SHP77 (cell line): ENCODE measurements at places on chromosomes 16 and 17.

DNA sequence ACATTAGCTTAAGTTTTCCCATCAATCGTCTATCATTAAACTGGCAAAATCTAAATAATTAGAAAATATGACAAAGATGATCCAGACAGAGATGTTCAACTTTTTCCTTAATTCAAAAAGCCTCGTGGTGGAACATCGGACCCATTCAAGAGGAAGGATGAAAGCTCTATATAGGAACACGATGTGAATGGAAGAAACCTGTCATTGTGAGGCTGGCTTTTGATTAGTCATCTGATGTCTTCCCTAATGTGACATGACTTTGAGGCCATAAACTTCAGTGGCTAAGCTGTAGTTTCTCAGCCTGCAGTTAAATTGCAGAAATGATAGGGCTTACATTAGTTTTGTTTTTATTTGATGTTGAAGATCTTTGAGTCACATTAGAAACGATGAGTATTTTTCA is 1.0 kb downstream of the AMZ2 start:
- no peak for DNase-seq

DNA sequence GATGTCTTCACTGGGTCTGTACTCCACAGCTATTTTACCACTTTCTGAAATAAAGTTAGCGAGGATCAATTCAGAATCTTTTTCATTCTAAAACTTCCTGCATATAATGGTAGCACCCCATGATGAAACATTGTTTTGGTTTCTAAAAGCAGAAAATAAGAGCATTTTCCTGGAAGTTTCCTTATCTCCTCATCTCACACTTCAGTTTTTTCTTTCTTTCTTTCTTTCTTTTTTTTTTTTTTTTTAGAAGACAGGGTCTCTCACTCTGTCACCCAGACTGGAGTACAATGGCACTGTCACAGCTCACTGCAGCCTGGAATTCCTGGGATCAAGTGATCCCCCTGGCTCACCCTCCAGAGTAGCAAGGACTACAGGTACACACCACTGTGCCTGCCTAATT is 10.3 kb downstream of the RDM1 start:
- DNase-seq = no peak

DNA sequence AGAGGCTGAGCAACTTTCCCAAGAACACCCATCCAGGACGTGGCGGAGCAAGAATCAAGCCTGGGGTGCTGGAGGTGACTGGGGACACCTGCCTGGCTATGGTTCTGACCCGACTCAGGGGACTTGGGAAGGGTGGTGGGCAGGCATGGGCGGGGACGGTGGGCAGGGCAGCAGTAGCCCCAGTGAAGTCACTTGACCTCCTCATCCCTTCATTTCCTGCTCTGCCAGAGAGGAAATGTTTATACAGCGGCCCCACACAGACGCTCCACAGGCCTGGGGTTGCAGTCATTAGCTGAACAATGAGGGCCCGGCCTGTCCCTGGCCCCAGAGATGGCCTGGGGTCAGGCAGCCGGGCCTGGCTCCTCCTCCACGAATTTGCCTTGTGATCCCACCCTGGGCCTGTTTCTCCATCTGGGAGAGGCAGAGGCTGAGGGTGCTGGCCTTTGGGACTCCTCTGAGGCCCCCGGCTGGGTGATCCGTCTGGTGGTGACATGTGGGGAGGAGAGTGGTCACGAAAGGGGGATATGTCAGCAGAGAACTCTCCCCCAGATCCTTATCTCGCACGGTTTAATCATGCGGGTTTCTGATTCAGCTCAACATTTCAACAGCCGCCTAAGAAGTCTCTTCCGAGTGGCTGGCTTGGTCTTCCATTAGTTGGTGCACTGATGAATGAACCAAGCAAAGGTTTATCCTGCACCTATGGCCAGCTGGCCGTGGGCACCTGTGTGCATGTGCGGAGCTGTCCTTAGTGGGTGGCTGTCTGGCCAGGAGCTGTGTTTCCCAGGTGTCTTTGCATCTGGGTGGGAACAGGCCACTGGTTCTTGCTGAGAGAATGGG is 175.9 kb downstream of the IRF8 start:
- no peak for DNase-seq

DNA sequence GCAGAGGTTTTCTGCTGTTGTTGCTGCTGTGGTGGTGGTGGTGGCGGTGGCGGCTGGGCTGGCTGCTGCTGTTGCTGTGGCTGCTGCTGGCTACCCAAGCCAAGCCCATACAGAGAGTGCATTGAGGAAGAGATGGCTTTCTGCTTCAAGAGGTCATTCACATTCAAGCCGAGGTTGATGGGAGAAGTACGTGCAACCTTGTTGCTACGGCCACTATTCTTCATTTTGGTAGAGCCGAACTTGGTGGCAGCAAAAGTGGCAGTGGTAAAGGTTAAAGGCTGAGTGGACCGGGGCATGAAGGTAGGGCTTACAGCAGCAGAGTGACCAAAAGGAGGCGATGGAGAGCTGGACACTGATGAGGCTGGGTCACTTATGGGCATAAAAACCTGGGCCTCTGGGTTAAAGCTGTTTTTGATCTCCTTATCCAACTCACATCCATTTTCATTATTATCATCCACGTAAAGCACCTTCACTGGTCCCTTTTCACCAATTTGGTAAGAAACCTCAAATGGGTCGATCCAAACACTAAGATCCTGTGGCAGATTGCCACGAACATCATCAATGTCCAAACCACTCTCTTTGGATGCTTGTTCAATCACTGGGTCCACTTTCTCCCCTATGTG is 2.8 kb downstream of the TOB1 start:
- DNase-seq = peak; percentile 46

DNA sequence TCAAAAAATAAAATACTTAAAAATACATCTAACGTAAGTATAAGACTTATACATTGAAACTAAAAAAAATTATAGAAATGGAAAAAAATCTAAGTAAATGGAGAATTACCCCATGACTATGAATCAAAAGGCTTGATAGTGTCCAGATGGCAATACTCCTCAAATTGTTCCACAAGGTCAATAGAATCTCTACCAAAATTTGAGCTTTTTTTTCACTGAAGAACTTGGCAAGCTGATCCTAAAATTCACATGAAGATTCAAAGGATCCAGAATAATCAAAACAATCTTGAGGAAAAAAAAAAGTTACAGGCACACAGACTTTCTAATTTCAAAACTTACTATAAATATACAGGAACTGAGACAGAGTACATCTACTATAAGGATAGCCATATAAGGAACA is 448.4 kb upstream of the CDH11 start:
- no peak for DNase-seq

- no peak for DNase-seq
These were observed 2.0 kb downstream of the HOXB3 start for GRCh38 chr17:48588074-48588415.

DNA sequence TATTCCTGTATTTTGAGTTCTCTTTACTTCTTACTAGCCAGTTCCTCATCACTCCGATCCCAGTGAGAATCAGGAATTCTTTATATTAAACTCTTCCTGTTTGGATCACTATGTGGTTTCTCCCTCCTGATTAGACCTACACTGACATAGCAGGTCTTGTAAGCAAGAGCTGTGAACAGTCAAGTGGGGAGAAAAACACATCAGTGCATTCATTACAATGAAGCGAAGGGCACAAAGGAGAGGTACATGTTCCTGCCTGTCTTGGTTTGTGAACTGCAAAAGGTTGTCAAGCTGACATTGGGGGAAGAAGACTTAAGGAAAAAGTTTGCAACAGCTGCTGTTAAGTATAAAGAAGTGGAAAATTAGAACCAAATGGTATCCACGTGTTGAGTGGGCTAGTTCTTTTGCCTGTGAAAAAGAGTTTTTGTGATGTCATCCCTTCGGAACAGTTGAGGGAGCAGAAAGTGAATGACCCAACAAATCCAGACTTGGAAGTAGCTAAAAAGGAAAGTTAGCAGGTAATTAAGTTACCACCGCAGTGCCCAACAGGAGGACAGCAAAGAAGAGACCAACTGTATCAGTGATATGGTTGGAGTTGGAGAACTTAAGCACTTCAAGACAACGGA is 23.0 kb upstream of the TRIM25 start:
- no peak for DNase-seq

DNA sequence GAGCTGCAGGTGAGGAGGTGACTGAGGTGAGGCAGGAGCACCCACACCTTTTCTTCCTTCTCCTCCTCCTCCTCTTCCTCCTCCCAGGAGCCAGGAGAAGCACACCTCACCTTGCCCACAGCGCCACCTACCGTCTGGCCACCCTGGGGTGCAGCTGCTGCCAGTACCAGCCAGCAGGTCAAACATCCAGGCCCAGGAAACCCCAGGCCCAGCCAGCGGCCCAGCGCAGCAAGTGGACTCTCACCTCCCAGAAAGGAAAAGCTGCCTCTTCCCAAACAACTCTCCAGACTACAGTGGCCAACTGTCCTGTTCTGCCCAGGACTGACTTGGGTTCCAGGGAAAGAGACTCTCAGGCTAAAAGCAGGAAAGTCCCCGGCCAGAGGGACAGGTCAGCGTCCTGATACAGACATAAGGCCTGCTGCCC is 22.7 kb downstream of the PEMT start:
- peak; percentile 88 for DNase-seq

DNA sequence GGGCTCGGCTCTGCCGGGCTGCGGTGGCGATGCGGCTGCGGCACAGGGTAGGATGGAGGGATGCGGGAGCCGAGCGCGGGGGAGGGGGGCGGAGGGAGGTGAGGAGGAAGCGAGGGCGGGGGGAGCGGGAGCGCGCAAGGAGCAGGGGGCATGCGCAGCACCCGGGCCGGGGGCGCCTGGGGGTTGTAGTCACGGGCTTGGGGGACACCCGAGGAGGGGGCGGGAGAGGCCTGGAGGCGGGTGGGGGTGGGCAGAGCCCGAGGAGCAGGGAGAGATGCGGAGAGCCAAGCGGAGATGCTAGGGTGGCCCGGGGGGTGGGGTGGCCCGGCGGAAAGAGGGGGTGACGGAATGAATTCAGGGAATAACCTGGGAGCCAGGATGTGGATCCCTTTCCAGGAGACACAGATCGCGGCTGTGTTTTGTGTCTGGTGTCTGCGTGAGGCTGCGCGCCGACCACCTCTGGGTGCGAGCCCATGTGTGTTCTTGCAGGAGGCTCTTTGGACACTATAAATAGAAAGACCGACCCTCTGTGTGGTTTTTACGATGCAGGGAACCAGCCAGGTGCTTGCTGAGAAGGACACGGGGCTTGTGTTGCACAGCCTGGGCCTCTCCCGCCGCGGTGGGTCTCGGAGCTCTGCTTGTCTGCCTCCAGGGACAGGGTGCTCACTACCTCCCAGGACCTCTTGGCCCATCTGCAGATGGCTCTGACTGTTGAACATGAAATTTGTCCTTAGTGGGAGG is at the start of gene STX1B:
Gene STX1B (minus strand): TSS at position 54 of the 741 bp plus-strand sequence. CDS start 242 bp downstream, outside the sequence.
- DNase-seq = peak; percentile 58

DNA sequence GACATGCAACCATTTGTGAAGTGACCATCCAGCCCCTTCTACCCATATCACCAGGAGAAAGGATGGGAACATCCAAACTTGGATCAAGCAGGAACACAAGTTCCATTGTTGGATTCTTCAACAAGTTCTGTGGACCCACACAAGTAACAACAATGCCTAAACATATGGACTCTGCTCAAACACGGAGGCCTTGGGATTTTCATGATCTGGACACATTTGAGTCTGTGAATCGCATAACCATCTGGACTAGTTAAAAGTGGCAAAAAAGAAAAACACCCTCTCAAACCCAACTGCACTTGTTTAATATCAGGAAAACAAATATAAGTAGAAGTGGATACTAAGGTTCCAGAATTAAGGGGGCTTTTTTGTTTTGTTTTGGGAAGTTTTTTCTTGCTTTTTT is 70.8 kb downstream of the TOX3 start:
- DNase-seq = no peak
